Stimulated activated naive CD8-positive, alpha-beta T cell treated with anti-CD3 and anti-CD28 coated beads, Interleukin-15, Interleukin-2, amounts not matched to agents 100 U/mL and 50 U/mL, for 24 hours (primary cell): ENCODE measurements at places on chromosomes 5 and 9.

GRCh38 chr5:125835293-125836172, 587.7 kb upstream of the GRAMD2B start:
- no peak for DNase-seq

DNA sequence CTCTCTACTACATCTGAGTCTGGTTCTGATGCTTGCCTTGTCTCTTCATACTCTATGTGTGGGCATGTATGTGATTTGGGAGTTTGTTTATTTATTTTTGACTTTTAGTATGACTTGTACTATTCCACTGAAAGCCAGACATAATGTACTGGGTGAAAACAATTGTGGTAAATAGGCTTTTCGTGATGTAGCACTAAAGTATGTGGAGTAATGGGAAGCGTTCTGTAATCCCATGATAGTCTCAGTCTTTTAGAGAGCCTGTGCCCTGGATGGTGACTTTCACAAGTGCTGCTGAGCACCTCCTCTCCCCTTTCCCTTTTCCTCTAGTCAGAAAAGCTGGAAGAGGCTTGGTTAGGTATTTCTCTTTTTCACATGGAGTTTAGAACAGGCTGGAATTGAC, 85.8 kb upstream of the S1PR3 start:
- DNase-seq: no peak

DNA sequence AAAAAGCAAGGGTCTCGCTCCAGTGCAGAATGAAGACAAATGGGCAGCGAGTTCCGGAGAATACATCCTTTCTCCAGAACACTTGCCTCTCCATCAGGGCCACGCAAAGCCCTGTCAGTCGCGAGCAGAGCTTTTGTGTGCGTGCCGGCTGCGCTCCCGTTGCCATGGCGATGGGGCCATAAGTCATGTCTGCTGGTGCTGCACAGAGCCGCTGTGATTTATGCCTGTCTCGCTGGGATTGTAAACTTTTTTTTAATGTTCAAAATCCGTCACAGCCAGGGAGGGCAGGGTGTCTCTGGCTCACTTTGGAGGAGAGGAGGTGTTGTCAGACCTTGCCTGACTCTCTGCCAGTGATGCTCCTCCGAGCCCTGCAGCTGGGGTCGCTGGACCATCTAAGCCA, 272.7 kb downstream of the TRIM32 start:
- DNase-seq: no peak

GRCh38 chr5:141929398-141930058, 5.9 kb downstream of the DELE1 start:
- DNase-seq: no peak

GRCh38 chr9:21265421-21266189, 25.8 kb upstream of the IFNA14 start:
- no peak for DNase-seq

DNA sequence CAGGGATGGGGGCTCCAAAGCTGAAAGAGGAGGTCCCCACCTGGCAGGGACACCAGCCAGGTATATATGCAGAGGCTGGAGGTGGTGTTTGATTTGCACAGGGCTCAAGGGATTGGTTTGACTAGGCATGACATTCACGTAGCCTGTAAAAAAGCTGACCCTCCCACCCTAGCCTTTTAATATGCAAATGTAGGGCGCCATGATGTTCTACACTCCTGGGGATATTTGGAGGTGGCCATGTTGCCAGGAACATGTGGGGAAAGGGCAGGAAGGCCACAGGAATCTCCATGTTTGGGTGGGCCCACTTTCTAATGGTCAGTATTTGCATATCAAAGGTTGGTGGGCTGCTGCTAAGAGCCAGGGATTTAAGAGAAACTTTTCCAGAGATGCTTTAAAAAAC, 12.0 kb upstream of the THG1L start:
- no peak for DNase-seq

DNA sequence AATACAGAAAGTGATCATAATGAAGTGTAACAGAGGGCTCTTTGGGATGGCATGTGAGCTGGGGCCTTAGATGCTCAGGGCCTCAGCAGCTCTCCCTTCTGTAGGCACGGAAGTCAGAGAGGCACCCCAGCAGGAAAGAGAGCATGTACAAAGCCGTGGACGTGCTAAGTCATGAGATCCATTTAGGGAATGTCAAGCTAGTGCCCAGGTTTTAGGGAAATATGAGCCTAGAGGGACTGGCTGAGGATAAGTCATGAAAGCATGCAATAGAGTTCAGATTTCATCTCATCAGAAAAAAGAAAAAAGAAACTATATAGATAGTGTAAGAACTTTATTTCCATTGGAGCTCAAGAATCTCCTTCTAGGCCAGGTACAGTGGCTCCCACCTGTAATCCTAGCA, 379.5 kb upstream of the KLF4 start:
- DNase-seq: no peak

GRCh38 chr5:178468196-178468685, 122.0 kb downstream of the COL23A1 start:
- DNase-seq: no peak

GRCh38 chr5:147821766-147822165, 9.7 kb downstream of the SPINK1 start:
- DNase-seq: no peak

- DNase-seq: no peak
These were observed 733.0 kb upstream of the MEF2C start for GRCh38 chr5:89615839-89616518.

GRCh38 chr5:34535433-34535832, 120.7 kb upstream of the RAI14 start:
- DNase-seq: no peak

GRCh38 chr5:104297076-104297475, 734.5 kb upstream of the NUDT12 start:
- DNase-seq: no peak

GRCh38 chr9:38255599-38255998, 136.9 kb upstream of the ALDH1B1 start:
- DNase-seq: no peak

DNA sequence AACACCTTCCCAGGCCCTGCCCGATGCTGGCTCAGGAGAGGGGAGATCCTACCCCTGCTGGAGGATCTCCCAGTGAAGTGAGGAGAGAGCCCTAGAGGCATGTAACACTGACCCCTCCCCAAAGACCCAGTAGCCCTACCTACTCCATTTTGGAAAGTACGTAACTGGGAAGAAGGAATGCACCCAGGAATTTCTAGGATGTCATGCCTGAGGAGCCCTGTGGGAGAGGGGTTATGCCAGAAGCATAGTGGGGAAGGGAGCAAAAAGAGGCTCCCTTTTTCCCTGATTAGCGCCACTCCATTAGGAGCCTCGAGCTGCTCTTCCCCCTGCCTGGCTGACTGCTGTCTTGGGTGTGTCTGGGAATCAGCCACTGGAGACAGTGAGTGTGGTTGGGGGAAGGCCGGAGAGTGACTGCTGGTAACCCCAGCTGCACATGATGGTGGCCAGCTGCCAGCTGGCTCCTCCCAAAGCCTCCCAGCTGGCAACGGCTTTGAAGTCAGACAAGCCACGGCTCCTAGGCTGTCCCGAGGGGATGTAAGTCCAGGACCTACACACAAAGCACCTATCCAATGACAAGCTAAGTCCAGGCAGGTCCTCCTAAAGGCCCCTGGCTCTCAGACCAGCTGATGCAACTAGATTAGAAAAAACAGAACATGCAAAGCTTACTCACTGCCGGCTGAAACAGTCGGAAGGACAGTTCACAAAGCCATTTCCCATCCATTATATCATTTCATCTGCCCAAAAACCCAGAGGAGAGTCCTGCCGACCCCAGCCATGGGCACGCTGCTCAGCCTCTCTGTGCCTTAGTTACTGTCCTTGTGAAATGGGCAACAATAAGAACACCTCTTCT, 136.5 kb upstream of the ABCA1 start:
- DNase-seq: no peak

- DNase-seq: no peak
These were observed 9.7 kb upstream of the JADE2 start for GRCh38 chr5:134515801-134516200.

GRCh38 chr9:82810915-82811314, 252.0 kb downstream of the RASEF start:
- DNase-seq: no peak

DNA sequence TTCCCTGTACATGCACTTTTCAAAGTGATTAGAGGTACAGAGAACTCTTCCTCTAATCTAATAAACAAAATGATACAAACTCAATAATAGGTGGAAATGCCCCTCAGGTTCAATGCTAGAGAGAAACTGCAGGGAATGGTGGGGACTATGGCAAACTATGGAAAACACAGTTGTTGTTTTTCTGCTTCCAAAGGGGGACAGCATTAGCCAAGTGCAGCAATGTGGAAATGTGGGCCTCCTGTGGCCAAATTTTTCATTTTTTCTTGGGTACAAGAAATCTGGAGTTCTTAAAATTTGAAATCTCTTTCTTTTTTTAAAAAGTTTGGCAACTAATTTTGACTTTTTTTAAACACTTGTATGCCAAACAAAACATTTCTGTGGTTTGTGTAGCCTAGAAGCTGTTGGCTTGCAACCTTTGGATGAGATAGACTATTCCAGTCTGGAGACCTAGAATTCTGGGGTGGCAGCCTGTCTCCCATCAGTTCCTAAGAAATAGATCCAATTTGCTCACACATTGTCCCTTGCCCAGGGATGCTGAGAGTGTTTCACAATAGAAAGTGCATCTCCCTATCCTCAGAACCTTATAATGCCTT, 218.6 kb downstream of the PAPPA start:
- no peak for DNase-seq

- DNase-seq: no peak
These were observed 645.8 kb upstream of the EDIL3 start for GRCh38 chr5:85030316-85031084.

DNA sequence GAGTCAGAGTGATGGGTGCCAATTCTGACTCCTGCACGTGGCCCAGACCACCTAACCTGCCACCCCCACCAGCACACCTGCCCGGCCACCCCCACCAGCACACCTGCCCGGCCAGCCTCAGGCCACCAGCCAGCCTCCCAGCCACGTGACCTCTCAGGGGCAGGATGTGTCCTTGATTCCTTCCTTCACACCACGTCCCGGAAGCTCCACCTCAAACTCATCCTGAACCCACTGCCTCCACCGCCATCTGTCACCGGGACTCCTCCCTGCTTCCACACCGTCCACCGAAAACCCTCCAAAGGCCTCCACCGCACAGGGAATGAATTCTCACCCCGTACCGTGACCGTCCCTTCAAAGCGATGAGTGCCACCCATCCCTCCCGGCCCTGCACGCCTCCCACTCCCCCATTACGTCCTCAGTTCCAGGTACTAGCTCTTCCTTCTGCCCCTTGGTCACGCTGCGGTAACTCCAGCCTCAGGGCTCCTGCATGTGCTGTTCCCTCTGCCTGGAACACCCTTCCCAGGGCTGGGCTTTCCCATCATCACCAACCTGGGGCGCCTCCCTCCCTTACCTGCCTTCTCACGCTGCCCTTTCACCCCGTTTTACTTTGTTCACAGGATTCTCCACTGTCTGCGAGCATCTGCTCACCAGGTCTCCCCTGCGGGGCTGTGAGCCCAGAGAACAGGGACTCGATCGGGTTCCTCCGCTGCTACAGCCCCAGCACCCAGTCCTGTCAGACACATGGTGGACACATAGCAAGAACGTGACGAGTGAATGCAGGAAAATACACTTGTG, 82.9 kb downstream of the ADAMTS2 start:
- no peak for DNase-seq

- no peak for DNase-seq
These were observed 149.9 kb upstream of the GAS1 start for GRCh38 chr9:87097238-87097637.

GRCh38 chr9:128937310-128938165, 9.9 kb downstream of the DOLK start:
- no peak for DNase-seq

DNA sequence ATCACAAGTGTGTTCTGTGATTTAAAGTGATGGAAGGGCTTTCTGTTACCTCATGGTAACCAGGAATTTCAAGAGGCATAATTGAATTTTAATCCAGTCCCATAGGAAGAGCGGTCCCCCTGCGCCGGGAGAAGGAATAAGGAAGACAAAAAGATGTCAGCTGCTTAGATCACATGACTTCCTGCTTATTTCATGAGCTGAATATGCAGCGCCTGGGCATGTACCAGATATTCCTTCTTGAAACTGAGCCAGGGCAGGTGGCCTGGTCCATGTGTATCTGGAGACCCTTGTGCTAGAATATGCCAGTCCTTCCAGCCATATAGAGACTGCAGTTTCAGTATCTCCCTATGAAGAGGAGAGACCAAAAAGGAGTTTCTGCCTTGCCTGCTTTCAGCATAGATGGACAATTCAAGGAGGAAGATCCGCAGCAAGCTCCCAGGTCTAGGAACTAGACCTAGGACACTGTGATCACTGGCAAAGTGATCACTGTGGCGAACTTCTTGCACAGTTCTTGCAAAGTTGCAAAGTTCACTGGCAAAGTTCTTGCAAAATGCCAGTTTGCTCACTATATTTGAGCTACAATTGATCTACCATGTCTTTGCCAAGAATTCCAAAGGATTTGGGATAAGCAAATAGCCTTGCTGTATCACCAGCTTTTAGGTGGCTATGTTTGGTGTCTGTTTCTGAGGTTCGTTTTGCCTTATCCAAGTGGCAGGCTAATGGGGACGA, 102.9 kb upstream of the PHYKPL start:
- no peak for DNase-seq

- DNase-seq: peak; percentile 33
These were observed at the start of gene PCDH1 for GRCh38 chr5:141878186-141878710. Gene PCDH1, minus strand, starts transcription at chr5:141878410. Its CDS starts 148 bp downstream, at chr5:141878262.

DNA sequence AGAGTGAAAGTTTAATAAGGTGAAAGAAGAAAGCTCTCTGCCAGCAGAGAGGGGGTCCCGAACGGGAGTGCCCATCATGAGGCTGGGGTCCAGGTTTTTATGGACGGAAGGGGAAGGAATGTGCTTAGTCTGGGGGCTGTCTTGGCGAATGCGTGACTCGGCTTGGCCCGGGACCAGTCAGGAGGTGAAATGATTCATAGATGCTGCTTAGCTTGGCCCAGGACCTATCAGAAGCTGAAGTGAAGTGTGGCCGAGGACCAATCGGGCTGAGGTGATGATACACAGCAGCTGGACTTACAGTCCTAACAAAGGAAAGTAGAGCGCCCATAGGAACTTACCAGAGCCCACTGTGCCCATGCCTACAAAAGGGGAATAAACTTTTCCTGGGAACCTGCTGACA, 3.9 kb upstream of the FKTN start:
- DNase-seq: no peak

DNA sequence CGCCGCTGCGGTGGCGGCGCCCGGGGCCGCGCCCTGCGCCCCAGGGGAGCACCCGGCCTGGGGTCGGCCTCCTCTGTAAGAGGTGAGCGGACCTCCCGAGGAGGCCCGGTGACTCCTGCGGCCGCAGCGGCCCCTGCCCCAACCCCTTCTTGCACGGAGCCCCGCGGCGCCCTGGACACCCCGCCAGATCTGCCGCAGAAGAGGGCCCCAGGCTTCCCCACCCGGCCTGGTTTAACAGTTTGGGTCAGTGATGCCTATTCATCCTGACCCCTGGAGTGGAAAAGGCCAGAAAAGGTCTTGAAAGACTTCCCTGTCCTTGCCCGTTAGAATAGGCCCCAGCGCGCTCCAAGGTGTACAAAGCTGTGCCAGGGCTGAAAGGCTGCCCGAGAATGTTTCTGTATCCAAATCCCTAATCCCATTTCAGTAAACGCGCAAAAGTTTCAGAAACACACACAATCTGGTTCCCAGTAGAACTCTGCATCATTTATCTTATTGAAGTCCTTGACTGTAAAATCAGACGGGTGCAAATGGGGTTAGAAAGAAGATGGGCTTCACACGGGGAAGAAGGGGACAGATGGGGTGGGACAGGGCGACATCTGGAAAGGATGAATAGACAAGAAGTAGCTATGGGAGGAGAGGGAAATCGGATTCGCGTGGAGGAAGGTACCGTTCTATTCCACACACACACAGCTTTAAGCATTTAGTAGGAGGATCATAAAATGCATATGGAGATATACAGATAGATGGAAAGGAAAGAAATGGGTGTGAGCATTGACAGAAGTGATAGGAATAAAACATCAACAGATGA, 1.1 kb upstream of the SSBP2 start:
- DNase-seq: no peak
